CD8-positive, alpha-beta memory T cell (primary cell): ENCODE measurements at places on chromosomes 12 and 14.

- no peak for DNase-seq
Measured at GRCh38 chr14:21258005-21258888, 11.0 kb downstream of the HNRNPC start.

DNA sequence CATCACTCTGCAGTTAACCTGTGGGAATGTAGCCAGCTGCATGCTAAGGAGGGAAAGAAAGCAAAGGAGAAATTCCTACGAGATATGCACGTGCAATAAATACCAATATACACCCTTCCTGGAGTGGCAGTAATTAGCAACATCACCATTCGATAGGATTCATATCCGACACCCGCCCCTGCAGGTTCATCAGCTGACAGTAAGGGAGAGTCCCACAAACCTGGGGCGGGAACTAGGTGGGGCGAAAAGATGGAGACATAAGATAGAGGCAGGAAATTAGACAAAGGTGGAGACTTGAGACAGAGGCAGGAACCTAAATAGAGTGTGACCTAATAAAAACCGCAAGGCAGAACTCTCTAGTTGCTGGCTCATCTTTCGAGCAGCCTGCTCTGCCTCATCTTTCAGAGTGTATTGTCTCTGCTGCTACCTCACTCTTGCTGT is 51.6 kb downstream of the PLEKHG3 start:
- peak; percentile 72 for DNase-seq

GRCh38 chr12:90281154-90281868 is 572.7 kb upstream of the ATP2B1 start:
- no peak for DNase-seq

GRCh38 chr12:94525951-94526350 is 66.3 kb upstream of the CEP83 start:
- no peak for DNase-seq

DNA sequence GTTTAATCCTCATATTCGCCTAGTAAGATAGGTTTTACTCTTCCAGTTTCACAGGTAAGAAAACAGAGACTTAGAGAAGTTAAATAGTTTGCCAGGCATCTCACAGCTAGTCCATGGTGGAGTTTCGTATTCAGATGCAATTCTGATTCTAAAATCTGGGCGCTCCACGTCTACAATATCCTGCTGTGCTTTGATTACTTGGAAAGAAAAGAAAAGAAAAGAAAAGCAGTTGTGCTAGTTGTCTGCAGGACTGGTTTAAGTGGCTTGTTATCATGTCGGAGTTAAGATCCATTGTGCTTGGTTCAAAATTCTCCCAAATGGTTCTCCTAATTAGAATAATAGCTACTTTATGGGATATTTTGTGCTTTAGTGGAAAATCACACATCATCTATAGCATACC is 18.6 kb downstream of the AKAP3 start:
- no peak for DNase-seq

GRCh38 chr12:131093971-131094830 is 140.5 kb downstream of the ADGRD1 start:
- DNase-seq: no peak

GRCh38 chr12:613996-614395 is 49.2 kb downstream of the NINJ2 start:
- no peak for DNase-seq

DNA sequence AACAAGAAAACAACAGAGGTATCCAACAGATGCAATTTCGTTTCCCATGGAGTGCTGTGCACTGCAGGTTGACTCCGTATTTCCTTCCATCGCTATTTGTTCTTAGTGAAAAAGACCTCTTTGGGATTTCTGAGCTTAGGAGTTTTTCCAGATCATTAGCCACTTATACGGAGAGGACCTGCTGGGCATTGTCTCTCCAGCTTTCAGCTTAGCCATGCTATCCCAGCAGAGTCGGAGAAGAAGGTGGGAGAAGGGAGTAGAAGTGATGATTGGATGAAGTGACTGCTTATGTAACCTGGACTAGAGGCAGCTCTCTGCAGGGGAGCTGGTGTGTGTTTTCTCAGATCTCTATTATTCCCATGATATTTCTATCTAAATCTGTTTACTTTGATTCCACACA is 737.7 kb downstream of the DIO2 start:
- DNase-seq: no peak

- no peak for DNase-seq
Measured at GRCh38 chr12:25829192-25829591, 129.3 kb upstream of the RASSF8 start.

DNA sequence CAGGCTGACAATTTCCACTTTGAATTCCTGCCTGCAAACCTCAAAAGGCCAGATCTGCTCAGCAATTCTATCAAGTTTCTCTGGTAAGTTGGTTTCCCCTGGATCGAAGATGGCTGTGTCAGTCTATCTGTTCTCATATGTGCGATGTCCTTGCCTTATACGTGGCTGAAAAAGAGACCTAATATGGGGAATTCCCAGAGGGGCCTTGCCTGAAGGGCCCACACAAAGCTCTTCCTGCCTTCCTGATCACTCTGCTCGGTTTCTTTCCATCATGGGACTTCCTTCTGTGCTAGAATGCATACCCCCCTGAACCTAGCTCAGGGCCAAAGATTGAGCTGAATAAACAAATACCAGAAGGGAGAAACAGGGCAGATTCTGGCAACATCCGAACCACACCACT is 13.2 kb downstream of the TCL1B start:
- DNase-seq: no peak

DNA sequence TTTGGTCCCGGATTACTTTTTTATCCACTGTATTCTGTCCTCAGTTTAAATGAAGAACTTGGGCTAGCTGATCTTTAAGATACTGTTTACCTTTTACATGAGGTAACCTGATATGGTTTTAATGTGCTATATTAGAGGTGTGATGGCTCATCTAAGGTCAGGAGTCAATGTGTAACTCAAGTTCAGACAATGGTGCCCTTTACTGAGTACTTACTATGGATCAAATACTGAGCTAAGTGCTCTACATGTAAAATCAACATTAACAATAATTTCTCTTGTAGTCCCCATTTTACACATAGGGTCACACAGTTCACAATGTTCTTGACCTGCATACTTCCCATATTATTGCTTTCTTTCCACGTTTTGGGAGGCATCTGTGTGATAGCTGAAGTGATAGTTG is 79.2 kb downstream of the CEP83 start:
- no peak for DNase-seq

- DNase-seq: no peak
Measured at GRCh38 chr12:38903596-38903995, 1.8 kb downstream of the CPNE8 start.

DNA sequence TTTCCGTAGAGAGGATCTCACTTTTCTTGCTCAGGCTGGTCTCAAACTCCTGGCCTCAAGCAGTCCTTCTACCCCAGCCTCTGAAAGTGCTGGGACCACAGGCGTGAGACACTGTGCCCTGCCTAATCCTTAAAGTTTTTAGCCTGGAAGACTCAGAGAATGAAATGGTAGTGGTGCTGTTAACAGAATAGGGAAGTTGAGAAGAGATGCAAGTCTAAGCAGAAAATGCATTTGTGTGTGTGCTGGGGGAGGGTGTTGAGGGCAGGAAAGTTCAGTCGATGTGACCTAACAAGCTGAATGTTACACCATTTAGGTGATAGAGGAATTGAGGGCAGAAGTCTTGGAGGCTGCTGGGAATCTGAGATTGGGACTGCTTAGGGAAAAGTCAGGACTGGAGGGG is 6.9 kb upstream of the TUBA1A start:
- DNase-seq: no peak

GRCh38 chr12:118874698-118875548 is 106.4 kb upstream of the SRRM4 start:
- no peak for DNase-seq

DNA sequence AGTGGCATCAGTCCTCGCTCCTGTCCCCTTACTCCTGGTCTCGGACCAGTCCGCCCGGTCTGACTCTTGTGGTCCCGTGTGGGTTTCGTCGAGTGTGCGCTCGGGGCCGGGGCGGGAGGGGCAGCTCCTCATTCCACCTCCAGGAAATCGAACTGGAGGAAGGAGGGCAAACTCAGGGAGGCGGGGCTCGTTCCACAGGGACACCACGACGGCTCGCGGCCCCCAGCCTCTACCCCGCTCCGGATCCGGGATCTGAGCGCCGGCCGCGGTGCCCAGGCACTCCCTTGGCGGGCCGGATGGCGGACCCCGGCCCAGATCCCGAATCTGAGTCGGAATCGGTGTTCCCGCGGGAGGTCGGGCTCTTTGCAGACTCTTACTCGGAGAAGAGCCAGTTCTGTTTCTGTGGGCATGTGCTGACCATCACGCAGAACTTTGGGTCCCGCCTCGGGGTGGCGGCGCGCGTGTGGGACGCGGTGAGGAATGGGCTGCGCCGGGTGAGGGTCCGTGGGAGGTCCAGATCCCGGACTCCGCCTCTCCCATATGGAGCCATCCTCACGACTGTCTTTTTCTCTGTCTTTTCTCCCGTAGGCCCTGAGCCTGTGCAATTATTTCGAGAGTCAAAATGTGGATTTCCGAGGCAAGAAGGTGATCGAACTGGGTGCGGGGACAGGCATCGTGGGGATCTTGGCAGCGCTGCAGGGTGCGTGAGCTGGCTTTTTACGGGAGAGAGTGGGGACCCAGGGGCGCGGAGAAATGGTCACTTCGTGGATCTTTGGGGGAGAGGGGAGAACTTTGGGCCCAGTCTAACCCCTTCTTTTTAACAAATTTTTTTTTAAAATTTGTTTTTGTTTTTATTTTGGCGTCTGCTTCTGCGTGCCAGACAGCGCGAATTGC is at the start of gene EEF1AKMT3:
EEF1AKMT3 (plus strand) TSS at position 186 of the 894 bp plus-strand sequence; CDS start at position 297, 111 bp downstream.
- no peak for DNase-seq

DNA sequence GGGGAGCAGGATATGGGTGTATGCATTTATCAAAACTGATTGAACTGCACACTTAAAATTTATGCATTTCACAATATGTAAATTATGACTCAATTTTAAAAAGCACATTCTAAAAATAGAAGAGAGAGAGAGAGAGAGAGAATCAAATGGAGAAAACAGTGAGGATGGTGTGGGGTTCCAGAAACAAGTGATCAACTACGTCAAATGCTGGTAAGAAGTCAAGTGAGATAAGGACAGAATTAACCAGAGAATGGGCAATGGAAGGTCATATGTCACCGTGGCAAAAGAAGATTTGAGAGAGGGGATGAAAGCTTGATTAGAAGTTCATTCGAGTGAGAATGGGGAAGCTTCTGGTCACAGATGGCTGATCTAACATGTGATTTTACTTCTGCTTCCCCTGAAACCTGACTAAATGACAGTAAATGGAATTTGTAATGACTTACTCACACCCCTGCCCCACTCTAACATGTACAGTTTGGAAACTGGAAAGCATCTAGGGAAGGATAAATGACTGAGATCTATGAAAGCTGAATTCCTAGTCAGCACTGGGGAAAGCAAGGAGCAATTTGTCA is 276.5 kb upstream of the AMIGO2 start:
- no peak for DNase-seq

- DNase-seq: no peak
Measured at GRCh38 chr12:60106214-60106613, 510.4 kb downstream of the SLC16A7 start.

GRCh38 chr14:68762953-68763764 is 29.7 kb downstream of the ZFP36L1 start:
- DNase-seq: no peak

DNA sequence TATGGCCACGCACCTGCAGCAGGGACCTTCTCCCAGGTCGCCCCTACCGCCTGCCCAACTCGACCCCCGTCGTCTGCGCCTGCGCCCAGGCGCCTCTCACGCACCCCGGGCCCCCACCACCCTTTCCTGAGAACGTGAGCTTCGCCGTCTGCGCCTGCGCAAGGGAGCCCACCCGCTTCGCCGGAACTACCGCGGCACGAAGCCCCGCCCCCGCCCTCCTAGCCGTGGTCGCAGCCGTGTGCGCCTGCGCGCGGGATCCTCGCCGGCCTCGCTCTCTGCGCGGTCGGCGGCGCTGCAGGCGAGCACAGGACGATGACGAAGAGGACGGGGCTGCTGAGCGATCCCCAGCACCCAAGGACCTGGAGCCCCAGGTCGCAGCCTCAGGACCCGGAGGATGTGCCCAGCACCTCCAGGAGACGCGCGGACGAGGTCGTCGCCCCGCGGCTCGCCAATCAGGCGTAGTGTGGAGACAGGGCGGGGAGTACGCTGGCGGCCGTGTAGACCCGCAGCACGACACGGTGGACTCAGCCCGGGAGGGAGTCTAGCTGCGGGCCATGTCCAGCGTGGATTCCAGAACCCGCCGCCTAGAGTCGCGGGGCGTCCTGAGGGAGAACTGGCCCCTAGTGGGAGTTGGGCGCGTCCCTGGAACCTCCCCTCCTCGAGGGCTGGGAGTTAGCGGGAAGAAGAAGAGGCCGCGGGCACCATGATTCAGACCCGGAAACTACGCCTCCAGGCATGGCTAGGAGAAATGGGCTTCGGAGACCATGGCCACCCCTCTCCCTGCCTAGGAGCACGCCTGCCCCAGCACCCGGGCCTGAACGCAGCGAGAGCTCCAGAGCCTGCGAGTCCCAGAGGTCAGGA is 1120.8 kb upstream of the TMEM132C start:
- DNase-seq: no peak

DNA sequence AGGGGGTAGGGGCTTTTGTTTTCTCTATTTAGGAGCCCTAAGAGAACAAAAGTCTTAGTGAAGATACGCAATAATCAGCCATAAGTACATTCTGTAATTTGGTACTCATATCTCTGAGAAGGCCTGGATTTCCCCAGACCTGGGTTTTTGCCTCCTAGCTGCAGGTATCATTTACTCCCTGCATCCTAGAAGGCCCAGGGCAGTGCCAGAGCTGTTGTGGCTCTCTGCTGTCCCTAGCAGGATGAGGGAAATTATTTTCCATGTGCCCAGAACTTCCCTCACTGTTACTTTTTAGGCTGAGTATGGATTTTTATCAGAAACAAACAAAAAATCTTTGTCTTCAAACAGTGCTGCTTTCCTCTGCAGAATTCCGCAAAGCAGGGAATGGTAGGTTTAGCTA is 192.5 kb upstream of the SYT1 start:
- DNase-seq: no peak

GRCh38 chr12:113769305-113769704 is 196.8 kb downstream of the RBM19 start:
- no peak for DNase-seq

GRCh38 chr12:109018296-109018695 is 2.6 kb downstream of the SVOP start:
- DNase-seq: no peak

DNA sequence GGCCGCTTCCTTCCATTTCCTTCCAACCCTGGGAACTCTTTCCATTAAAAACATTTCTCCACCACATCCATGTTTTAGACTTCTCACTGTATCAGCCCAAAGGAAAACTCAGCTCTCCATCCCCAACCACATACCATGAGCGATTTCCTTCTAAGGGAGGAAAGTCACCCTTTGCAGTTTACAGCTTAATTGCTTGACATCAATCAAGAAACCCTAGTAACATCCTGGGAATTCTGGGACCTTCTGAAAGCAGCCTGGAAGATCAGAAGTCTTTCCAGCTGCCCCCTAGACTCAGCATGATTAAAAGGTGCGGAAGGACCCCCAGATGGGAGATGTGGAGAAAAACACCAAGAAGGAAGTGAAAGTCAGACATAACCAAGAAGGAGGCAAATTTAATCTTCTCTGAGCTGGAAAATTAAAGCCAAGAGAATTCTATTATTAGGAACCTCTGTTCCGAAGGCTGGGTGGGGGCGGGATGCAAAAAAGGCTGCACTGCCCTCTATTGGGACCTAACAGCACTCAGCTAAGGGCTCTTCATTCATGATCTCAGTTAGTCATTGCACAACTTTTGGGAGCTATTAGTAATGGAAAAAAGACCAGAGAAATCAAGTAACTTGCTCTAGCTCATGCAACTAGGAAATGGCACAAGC is 73.3 kb upstream of the PLXNC1 start:
- no peak for DNase-seq

GRCh38 chr12:120093592-120094355 is 22.8 kb downstream of the RAB35 start:
- DNase-seq: no peak

- DNase-seq: no peak
Measured at GRCh38 chr12:89411846-89412245, 59.5 kb upstream of the DUSP6 start.
